ENCODE measurements at places on chromosomes 16 and 17.

DNA sequence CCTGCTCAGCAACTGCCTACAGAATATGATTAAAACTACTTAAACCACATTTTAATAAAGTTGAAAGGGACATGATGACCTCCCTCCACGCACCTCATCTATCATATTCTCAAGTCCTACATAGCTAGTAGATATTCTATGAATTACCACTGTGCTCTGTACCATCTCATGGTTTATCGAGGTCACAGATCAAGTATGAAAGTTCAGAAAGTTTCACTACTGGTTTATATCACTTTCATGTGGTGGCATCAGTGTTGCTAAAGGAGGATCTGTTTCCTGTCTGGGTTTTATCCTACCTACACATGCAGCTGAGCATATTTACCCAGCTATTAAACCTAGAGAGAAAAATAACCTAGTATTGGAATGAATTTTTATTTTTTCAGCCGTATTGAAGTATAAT lies 214.9 kb upstream of the MON1B start:
- no peak for DNase-seq

DNA sequence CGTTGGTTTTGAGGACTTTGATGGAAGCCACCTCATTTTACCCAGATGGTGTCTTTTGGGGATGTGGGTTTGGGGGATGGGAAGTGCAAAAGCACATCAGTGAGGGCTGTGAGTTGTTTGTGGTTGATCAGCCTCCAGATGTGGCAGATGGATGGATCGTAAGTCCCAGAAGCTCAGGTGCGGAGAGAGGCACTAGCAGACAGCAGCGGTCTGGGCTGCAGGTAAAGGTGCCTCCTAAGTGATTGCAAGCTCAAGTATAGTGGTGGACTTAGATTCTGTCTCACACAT lies 18.0 kb downstream of the HS3ST3B1 start:
- no peak for DNase-seq

DNA sequence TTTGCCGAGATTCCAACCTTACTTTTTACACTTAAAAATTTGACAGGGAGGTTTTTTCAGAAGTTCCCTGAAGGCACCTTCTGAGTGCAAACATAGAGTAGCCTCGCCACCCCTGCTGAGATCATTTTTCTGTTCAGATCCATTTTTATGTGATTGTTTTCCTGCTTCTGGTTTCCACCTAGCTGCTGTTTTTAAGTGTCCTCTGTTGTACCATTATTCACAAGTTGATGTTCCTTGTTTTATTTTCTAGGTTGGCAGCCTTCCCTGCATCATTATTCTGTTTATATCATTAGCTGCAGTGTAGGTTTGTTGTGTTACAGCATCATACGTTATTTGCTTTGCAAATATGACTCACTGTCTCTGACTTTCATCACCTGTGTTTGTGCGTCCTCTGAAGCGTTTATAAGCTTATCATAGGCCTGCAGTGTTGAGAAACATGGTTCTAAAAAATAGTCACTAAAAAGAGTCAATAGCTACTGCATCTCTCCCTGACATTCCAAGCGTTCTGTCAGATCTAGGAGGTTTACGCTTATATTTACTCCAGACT lies 116.9 kb upstream of the CLEC3A start:
- DNase-seq: no peak

DNA sequence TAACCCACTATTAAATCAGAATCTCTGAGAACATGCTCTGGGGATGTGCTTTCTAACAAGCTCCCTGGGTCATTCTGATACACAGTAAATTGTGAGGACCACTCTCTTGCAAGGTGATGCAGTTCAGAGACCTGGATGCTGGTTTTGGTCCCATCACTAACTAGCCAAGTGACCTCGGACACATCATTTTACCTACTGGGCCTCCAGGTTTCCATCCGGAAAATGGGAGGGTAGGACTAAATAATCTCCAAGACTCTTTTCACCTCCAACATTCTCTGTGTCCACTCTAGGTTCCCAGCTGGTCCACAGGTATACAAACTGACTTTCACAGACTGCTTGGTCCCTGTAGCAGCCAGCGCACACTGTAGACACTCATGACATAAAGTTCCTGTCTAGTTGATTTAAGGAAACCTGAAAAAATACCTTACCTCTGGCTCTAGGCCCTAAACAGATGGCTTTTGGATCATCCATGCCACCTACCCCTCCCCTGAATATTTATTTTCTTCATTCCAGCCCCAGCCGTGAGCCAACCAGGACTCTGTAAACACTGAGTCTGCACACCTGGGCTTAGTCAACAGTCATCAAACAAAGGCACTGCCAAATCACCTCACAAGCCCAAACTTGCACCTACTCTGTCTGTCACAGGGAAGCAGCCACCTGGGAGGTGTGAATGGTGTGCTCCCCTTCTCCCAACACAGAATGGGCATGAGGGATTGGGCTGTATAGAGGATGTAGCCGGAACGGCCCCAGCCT lies 51.3 kb upstream of the MRPS23 start:
- DNase-seq: no peak

DNA sequence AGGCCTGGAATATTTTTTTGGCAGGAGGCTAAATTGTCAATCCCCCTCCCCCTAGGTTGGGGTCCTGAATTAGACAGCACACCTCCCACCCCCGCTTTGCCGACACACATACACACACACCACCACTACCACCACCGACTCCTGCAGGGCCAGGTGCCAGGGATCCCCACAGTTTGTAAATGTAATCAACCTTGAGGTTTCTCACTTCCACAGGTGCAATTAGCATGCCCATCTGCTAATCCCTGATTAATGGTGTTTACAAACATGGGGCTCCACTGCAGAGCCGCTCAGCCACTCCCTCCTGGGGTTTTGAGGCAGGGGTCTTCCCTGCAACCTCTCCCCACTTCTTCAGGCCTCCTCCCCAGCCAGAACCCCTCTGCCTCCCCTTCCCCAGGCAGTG lies 11.8 kb downstream of the MRM1 start:
- DNase-seq: no peak

DNA sequence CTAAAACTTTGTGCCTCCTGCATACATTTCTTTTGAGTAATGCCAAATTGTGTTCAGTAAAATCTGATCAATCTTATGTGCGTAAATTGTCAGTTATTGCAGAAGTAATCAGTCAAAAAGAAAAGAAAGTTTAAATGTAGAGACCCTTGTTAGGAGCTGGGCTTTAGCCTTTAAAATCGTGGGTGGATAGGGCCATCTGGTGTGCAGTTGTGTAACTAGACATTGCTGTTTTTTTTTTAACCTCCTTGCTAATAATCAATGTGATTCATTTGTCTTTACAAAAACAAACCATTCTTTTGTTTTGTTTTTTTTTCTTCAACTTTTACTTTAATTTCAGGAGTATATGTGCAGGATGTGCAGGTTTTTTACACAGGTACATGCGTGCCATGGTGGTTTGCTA lies 5.3 kb upstream of the WWOX start:
- DNase-seq: no peak

- peak; percentile 62 for DNase-seq
These were observed 8.3 kb upstream of the RAB5C start for GRCh38 chr17:42163113-42163512.

Data from activated CD8-positive, alpha-beta memory T cell treated with anti-CD3 and anti-CD28 coated beads, Interleukin-2, amount 10 ng/mL, durations not matched to agents 7 days and 5 days (primary cell).